ENCODE measurements at places on chromosomes 6 and 20.

DNA sequence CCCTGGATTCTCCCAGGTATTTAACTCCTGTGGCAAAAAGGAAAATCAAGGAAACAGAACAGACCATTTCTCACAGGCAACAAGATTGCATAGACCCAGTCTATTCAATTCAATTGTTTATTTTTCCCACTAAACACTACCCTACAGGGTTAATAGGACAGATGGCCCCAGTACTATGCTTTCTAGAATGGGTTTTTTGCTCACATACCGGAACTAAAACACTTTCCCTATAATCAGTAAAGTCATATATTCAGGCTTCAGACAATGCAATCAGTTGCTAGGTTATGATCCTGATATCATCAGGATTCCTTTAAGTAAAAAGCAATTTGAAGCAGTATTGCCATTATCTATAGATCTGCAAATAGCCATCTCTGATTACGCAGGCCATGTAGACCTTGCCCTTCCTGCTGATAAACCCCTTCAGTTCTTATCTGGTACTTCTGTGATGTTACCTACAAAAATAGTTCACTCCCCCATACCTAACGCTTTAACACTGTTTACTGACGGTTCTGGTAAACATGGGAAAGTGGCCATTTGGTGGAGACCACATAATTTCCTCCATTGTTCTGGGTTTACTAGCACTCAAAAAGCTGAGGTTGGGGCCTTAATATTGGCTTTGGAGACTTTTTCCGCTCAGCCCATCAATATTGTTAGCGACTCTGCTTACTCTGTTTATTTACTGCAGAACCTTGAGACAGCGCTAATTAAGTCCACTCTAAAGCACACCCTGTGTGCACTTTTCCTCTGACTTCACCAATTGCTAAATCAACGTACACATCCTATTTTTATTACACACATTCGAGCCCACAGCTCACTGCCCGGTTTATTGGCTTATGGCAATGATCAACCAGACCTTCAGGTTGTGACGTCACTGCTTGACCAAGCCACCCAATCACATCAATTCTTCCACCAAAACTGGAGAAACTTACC, 666.0 kb downstream of the PHF3 start:
- no peak for DNase-seq

DNA sequence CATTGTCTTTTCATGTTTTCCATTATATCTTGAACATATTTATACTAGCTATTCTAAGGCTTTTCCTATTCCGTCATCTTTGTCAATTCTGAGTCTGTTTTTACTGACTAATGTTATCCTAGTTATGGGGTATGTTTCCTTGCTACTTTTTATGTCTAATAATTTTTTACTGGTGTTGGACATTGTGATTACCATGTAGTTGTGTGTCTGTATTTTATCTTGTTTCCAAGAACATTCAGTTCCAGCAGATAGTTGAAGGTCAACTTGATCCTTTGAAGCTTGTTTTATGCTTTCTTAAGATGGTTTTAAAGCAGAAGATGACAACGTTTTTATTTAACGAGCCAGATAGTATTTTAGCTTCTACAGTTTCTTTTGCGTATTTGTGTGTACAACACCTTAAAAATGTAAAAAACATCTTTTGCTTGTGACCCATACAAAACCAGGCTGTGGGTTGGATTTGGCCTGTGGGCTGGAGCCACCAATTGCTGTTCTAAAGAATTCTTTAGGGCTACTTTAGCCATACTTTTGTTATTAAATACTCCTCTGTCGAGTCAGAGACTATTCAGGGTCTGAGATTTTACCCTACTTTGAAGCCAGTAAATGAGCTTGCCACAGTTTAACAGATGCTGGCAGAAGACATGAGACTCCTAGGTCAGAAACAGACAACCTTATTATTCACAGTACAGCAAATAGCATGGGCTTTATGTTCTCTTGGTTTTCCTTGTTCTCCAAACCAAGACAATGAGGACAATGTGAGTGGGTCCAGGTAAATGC, 38.7 kb upstream of the REV3L start:
- DNase-seq = no peak

- DNase-seq = no peak
These were observed 406.5 kb upstream of the CHD6 start for GRCh38 chr20:42024653-42025052.

GRCh38 chr6:6537488-6538260, 50.8 kb upstream of the LY86 start:
- no peak for DNase-seq

DNA sequence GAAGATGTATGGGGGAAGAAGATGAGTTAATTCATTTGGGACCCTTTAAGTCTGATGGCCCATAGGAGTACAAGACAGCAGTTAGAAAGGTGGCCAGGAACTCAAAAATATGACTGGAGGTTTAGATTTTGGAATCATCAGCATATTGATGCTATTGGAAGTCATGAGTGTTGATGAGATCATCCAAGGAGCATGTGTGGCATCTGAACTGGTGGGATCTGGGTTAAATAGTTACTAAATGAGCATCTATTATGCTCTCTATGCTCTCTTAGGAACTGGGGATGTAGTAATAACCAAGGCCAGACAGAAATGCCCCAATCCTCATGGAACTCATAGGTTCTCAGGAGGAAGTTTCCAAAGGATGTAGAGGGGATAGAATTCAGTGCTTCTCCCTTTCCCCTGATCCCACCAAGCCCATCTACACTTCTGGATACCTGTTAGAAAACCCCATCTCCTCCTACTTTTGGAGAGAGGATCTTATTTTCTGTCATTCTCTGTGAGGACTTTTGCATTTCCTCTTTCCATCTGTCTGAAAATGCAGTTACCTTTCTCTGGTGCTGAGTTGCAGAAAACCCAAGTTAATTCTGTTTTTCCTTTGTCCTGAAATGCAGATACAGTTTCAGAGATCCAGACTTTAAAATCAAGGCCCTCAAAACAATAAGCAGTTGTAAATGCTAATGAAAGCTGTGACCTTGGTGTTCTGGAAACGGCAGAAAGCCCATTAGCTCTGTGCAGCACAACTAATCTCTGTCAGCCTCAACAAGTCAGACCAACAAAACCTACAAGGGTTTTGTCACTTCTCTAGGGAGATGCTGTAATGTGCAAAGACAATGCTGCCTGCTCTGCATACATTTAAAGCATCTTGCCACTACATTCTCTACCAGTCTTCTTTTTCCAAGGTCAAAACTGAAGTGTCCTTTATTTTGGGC, 65.8 kb downstream of the TBC1D7 start:
- no peak for DNase-seq

- DNase-seq = no peak
These were observed 54.7 kb downstream of the CDC5L start for GRCh38 chr6:44442236-44442635.

DNA sequence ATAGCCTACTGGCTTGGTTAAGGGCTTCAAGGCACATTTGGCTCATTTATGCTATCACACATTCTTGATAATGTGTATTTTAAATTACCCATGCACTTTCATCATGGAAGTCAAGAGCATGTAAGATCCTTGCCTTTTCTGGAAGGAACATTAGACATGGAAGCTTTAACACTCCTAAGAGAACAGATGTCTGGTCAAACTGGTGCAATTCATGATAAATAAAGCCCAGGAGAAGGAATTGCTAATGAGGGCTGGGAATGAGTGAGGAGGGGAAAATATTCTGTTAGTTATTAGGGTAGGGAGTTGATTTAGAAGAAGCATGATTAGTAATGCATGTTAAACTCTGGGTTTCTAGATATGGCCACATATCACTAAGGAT, 688.6 kb upstream of the CITED2 start:
- no peak for DNase-seq

DNA sequence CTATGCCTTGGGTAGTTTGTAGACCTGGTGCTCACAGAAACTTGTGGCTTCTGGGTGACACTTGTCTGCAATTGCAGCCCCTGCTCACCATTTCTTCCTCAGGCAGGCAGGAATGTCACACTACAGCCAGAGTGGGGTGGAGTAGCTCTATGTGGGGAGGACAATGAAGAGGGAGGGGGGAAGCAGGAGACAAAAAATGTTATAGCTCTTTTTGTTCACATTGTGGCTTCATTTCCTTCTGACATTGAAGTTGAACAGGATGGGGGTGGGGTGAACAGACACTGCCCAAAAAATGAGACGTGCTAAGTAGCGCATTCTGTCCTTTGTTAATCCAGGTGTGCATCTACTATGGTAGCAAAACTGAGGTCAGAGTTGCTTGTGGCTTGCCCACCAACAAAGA, at the start of gene THEMIS:
THEMIS (minus strand) TSS at position 124 of the 400 bp plus-strand sequence. CDS start 126 bp downstream, outside the sequence.
- no peak for DNase-seq

GRCh38 chr6:21222656-21223055, 370.9 kb upstream of the SOX4 start:
- no peak for DNase-seq

GRCh38 chr6:144219056-144219685, 66.0 kb upstream of the UTRN start:
- DNase-seq = peak; percentile 35
